ENCODE measurements at places on chromosomes 1 and 21.

DNA sequence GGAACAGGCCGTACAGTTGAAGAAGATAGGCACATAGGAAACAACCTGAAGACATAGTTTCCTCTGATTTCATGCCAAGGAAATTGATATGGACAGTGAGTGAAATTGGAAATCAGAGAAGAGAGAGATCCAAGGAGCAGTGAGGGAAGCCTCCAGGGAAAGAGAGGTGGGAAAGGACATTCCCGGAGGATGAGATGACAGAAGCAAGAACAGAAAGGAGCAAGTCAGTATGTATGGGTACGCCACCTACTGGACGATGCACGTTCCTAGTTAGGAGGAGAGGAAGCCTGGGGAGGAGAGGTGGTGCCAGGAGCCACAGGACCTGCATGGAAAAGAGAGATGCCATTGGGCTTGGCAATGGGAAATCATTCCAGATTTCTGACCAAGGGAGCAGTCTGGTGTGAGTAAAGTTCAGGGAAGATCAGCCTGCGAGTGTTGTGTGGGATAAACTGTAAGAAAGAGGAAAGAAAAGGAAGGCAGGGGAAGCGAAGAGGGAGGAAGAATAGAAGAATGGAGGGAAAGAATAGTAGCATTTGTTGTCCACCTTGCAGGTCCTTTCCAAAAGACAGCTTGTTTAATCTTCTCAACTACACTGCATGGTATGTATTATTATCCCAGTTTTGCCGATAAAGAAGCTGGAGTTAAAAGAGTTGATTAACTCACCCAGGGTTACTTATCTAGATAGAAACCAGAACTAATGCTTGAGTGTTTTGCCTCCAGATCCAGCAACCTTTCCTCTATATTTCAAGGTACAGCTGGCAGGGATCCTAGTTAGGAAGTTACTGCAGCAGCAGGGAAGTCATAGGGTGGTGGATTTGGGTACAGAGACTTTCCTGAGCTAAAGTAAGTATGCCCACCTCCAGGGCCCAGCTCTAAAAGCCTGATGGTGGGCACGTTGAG is 27.4 kb downstream of the C1orf116 start:
- no peak for DNase-seq

DNA sequence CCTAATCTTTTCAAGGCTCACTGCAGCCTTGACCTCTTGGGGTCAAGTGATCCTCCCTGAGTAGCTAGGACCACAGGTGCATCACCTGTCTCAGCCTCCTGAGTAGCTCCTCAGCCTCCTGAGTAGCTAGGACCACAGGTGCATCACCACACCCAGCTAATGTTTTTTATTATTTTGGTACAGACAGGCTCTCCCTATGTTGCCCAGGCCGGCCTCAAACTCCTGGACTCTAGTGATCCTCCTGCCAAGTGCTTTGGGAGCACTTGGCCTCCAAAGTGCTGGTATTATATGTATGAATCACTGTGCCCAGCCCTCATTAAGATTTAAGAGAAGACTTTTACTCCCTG is 58.5 kb upstream of the S1PR1 start:
- peak; percentile 8 for DNase-seq

GRCh38 chr1:56644919-56645676 is at the start of gene PRKAA2:
PRKAA2 (plus strand) TSS chr1:56645314; CDS start chr1:56645388, 74 bp downstream.
- no peak for DNase-seq

DNA sequence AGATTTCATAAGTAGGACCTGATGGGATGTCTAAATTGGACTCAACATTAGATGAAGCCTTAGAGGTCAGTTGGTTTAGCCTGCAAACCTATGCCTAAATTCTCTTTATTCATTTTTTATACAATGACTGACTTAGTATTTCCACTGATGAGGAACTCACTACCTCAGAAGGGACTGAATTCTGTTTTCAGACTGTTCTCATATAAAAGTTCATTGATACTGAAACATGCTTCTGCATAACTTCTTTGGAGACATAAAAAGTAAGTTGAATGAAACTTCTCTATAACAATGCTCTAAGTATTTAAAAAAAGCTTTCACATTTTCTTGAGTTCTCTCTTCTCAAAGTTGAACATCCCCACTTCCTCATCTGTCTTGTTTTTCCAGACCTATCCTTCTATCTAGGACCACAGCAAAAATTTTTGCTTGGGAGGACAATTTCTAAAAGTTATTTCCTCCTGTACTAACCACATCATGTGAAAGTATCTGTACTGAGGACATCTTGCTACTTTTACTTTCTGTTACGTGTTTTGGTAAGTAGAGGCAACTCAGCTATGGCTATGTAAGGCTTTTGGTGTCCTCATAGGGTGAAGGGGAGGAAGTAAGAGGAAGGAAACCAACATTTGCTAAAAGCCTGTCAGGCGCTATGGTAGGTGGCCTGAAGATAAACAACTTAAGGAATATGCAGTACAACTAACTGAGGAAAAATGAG is 64.1 kb downstream of the USP24 start:
- no peak for DNase-seq

- no peak for DNase-seq
Observed at GRCh38 chr1:185991266-185991665, 257.1 kb downstream of the HMCN1 start.

- peak; percentile 66 for DNase-seq
Observed at GRCh38 chr21:45880097-45881068, 101.2 kb upstream of the COL6A1 start.

- DNase-seq, result no peak
Observed at GRCh38 chr1:19812875-19813642, 2.0 kb downstream of the RNF186 start.

GRCh38 chr1:188642704-188643103 is 1814.0 kb downstream of the PLA2G4A start:
- no peak for DNase-seq

DNA sequence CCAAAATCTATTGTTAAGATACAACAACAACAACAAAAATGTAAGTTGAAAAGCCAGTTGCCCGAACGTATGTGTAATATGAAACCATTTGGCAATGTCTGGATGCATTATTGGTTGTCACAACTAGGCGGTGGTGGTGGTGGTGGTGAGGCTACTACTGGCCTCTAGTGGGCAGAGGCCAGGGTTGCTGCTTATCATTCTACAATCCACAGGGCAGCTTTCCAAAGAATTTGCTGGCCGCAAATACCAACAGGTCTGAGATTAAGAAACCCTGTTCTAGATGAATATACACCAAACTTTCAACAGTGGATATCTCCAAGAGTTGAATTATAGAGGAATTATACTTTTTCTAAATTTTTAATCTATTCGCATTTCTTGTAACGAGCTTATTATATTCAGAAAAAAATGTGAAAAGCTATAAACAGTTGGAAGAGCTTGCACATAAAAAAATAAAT is 26.8 kb upstream of the ZNF697 start:
- DNase-seq, result peak; percentile 1

- no peak for DNase-seq
Observed at GRCh38 chr1:180183426-180183825, 28.8 kb downstream of the QSOX1 start.

GRCh38 chr1:37845049-37845646 is 14.2 kb downstream of the MTF1 start:
- DNase-seq, result no peak

GRCh38 chr1:38005195-38006007 is at the start of gene FHL3:
FHL3 (minus strand) TSS chr1:38005514; CDS start chr1:37999412, 6,102 bp downstream.
- peak; percentile 61 for DNase-seq

GRCh38 chr1:162631546-162632191 is 595 bp upstream of the DDR2 start:
- DNase-seq, result no peak

GRCh38 chr1:172405912-172406311 is 14.6 kb upstream of the C1orf105 start:
- no peak for DNase-seq

- DNase-seq, result no peak
Observed at GRCh38 chr1:234163267-234163919, 209.9 kb upstream of the COA6 start.

GRCh38 chr1:76955652-76956051 is 88.4 kb downstream of the ST6GALNAC5 start:
- DNase-seq, result no peak

DNA sequence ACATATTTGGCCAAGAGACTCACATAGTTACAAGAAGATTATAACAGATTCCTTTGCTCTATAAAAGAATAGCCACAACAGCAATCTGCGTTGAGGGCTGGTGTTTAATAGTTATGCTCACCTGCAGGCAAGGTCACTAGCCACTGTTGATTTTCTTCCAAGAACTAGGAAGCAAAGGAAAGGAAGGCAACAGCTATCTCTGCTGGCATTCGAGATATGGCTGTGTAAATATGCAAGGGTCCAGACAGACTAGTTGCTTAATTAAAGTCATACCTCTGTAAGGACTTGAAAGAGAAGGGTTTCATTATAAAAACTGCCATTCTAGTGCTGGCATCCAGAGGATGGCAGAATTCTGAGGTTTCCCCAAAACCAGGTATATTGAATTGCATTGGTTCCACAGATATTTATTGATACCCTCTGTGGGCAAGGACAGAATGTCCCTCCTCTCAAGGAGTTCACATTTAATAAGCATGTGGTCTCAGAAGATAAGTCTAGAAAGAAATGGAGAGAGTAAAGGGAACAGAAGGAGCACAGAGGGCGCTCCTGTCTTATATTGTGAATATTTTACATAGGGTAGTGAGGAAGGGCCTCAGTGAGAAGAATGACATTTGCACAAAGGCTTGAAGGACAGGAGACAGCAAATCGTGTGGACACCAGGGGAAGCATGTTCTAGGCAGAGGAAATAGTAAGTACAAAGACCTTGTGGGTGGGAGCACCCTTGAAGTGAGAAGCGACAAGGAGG is 23.6 kb upstream of the PLEKHA6 start:
- no peak for DNase-seq

GRCh38 chr21:44881198-44881872 is 7.8 kb upstream of the PTTG1IP start:
- no peak for DNase-seq

GRCh38 chr1:223776075-223776814 is 63.9 kb downstream of the CAPN2 start:
- peak; percentile 14 for DNase-seq

DNA sequence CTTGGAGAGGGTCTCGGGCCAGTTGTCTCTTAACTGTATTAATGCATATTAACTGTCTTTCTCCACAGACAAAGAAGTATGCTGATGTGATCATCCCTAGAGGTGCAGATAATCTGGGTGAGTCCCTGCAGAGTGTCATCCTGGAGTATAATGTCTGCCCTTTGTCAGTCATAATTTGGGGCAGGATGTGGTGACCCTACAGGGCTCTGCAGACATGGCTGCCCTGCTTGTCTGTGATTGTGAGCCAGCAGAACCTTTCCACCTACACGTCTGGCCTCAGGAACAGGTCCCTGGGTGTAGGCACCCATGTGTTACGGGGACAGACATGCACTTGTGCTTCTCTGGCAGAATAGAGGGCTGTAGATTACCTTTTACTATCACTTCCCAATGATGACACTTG is 78.4 kb downstream of the UCK2 start:
- no peak for DNase-seq

DNA sequence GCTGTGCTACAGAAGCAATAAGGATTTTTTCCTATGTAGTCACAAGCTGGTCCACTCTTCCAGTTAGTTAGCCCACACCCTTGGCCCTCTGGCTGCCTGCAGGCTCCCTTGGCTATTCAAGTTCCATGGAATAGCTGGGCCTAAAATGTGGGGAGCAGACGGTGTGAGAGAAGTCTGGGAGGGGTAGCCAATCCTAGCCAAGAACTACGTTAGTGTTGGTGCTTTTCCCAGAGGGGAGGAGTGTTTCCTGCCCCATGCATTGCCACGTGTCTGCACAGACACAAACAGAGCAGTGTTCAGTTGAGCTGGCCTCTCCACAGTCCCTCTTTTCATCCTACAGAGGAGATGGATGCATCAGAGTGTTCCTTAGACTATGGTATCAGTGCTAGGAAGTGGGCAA is 59.0 kb upstream of the IPO9 start:
- DNase-seq, result no peak

GRCh38 chr1:226920446-226920894 is 19.6 kb upstream of the COQ8A start:
- no peak for DNase-seq

DNA sequence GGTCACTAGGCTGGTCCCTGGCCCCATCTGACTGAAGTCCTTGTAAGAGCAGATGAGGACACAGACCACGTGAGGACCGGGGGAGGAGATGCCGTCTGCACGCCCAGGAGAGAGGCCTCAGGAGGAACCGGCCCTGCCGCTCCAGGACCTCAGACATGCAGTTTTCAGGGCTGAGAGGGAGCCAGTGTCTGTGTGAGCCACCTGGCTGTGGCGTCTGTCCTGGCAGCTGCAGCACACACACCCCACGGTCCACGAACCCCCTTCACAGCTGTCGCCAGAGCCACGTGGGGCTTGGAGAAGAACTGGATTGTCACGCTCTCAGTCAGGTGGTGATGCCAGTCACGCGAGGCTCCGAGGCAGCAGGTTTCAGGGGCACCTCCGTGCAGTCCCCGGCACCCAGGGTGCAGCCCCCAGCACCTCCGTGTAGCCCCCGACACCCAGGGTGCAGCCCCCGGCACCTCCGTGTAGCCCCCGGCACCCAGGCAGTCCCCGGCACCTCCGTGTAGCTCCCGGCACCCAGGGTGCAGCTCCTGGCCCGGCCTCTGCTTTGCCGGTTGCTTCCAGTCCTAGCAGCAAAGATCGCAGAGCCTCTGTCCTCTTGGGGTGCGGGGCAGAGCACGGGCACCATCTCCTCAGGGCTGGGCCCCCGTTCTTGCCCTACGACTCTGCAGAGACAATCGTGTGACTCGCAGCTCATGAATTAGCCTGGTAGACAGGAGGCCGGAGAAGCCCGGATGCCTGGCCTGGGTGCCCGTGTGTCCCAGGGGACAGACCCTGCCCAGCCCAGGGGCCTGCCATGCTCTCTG is 19.0 kb upstream of the SUMO3 start:
- no peak for DNase-seq

- no peak for DNase-seq
Observed at GRCh38 chr1:230323686-230324085, 102.4 kb downstream of the PGBD5 start.

- DNase-seq, result no peak
Observed at GRCh38 chr21:35107520-35107919, 58.4 kb upstream of the RUNX1 start.

All from stimulated activated CD4-positive, alpha-beta T cell treated with anti-CD3 and anti-CD28 coated beads, Interleukin-4, amount 100 ng/mL, for 4 hours (primary cell).